ENCODE measurements at places on chromosomes 13 and 19.
A peak's percentile ranks its signal among the peaks of the same experiment; 100 is the strongest.

GRCh38 chr13:45242070-45242469 lies 41.2 kb upstream of the KCTD4 start:
- no peaks in the 10 kb centered on the region for H3K27me3 ChIP-seq
- no peak overlapping the region for H3K27ac ChIP-seq
- DNase-seq: no peak
- H3K36me3 ChIP-seq: peaks cover 7% of the 10 kb centered on the region
- H3K4me1 ChIP-seq: no peaks in the 10 kb centered on the region
- no peak overlapping the region for H3K4me3 ChIP-seq

DNA sequence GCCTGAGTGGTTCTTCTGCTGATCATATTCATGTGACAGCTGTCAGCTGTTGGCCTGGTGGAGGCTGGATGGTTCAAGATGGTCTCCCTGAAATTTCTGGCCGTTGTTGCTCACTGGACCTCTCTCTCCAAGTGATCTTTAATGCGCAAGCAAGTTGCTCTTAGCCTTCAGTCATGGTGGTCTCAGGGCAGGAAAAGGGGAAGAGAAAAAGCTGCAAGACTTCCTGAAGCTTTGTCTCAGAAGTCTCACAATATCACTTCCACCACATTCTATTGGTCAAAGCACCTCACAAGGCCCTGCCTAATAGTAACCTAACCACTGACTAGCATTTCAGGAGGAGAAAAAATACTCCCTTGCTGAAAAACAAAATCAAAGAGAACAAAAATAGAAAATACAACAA lies 1.6 kb upstream of the ZNF567 start:
- no peaks in the 10 kb centered on the region for H3K27me3 ChIP-seq
- peaks cover 40% of the 10 kb centered on the region for H3K36me3 ChIP-seq
- H3K4me1 ChIP-seq: peaks cover 15% of the 10 kb centered on the region
- DNase-seq: no peak
- H3K4me3 ChIP-seq: no peak overlapping the region

- no peaks in the 10 kb centered on the region for H3K36me3 ChIP-seq
- no peaks in the 10 kb centered on the region for H3K4me1 ChIP-seq
- H3K4me3 ChIP-seq: no peak overlapping the region
Observed at GRCh38 chr19:55497763-55498162, 9.5 kb downstream of the SSC5D start.

- no peaks in the 10 kb centered on the region for H3K27me3 ChIP-seq
- no peak overlapping the region for H3K4me3 ChIP-seq
- no peaks in the 10 kb centered on the region for H3K4me1 ChIP-seq
- DNase-seq: no peak
- H3K27ac ChIP-seq: no peak overlapping the region
- H3K36me3 ChIP-seq: peaks cover 88% of the 10 kb centered on the region
Observed at GRCh38 chr19:2214251-2214650, 21.9 kb downstream of the PLEKHJ1 start.

GRCh38 chr19:14416817-14417231 lies 2.3 kb downstream of the DDX39A start:
- H3K36me3 ChIP-seq: peaks cover 17% of the 10 kb centered on the region
- H3K27me3 ChIP-seq: no peaks in the 10 kb centered on the region
- peak overlapping the region; percentile 19 for H3K27ac ChIP-seq
- peaks cover 35% of the 10 kb centered on the region for H3K4me1 ChIP-seq
